Activated CD4-positive, alpha-beta T cell treated with anti-CD3 and anti-CD28 coated beads for 4 hours (primary cell): ENCODE measurements at places on chromosomes 16 and 17.

- DNase-seq: no peak
These were observed 15.6 kb downstream of the MOSMO start for GRCh38 chr16:22023505-22023904.

GRCh38 chr17:50103941-50104340 lies 8.8 kb downstream of the PDK2 start:
- no peak for DNase-seq

GRCh38 chr17:37826497-37827430 lies 81.9 kb upstream of the HNF1B start:
- no peak for DNase-seq

DNA sequence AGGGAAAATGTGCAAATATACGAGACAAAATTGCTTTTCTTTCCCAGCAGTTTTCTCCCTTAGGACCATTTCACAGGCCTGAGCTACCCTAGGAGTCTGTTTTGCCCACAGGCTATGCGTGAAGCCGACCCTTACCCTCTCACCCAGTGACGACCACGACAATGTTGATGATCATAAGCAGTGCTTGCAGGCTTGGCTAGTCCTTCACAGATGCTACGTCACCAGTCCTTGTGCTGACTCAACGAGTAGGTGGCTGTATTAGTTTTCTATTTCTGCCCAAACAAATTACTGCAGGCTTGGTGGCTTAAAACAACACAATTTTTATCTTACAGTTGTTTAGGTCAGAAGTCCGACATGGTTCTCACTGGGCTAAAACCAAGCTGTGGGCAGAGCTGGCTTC lies 574.6 kb upstream of the HSBP1 start:
- no peak for DNase-seq
